Activated CD4-positive, alpha-beta T cell treated with anti-CD3 and anti-CD28 coated beads, Interleukin-2, amount 50 U/mL, for 4 hours (primary cell): ENCODE measurements at places on chromosomes 16 and 17.

DNA sequence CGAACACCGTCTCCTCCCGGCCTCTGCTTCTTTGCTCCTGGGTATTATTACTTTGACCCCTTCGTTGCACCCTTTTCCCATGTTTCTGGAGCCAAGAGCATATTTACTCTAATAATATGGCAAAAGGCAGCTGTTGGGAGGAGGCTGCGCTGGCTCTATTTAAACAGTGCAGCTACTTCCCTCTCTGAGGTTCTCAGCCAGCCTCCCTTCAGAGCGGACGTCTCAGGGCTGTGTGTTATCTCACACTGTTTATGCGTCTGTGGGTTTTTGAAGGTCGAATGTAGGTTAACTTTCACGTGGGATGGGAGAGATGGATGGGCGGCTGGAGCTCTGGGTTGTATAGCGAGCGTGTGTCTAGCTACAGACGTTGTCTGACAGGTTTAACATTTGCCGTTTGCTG is 45.3 kb downstream of the COX4I1 start:
- no peak for DNase-seq

DNA sequence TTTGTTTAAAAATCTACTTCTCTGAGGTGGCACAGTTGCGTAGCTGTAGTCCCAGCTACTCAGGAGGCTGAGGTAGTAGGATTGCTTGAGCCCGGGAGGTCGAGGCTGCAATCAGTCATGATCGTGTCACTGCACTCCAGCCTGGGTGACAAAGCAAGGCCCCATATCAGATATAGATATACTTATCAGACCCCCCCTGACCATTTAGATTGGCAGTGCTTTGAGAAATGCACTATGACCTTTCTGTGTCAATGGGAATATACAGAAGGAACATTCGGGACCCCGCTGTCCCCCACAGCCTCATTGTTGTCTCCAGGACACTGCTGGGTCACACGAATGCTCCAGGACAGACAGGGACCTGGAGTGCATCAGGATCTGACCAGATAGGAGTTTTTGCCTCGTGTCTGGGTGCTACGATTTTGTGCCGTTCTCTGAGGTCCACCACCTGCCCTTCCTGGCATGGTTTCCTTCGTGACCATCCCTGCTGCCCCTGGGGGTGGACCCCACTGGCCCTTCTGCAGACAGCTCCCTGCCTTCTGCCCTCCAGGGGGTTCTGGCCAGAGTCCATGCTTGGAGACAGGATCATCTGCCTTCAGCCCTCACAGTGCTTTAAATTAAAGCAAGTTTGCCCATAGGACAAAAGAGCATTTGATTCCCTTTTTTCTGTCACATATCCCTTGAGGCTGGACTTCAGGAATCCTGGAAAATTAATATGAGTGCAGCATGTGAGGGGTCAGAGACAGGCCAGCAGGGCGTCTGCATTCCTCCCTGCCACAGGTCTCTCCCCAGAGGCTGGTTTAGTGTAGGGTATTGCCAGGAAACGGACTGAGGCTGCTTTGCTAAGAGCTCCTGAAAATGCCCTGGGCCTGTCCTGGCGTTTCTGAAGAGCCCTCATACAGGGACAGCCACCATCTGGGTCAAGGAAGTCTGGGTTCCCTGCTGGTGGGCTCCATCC is 19.3 kb downstream of the PLD6 start:
- DNase-seq, result no peak

DNA sequence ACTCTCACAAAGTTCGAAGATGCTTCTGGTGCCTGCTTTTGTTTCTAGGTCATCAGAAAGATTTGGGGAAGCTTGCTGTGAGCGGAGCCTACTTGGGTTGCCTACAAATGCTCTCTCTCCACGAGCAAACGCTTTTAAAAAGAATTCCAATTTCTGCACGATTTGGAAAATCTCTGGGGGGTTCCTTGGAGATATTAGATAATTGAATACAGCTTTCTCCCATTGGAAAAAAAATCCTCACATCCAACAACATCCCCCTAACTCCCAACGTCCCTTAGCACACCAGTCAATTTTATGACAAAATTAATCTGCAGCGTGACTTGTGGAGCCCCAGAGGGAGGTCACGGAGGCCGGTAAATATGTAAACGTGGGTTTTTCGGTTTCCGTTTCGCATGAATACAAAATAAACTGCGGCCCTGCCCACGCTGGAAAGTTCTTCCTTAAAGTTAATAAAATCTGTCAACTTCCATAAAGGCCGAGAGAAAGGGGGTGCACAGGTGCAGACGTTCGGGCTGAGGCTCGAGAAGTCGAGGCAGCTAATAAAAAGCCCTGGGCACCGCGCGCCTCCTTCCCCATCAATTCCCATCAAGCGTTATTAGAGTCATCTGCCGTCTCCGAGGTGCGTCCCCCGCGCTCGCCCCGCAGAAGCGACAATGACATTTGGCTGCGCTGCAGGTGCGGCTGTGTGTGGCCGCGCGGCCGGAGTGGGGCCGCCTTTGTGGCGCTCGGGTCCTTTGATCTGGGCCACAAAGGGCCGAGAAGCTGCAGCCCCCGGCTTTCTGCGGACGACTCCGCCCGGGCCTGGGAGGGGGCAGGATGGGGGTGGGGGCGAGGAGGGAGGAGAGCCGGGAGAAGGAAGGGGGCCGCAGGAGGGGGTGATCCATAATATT is 37.6 kb downstream of the SALL1 start:
- no peak for DNase-seq

- DNase-seq, result no peak
Observed at GRCh38 chr16:47705266-47705665, 244.1 kb downstream of the PHKB start.

DNA sequence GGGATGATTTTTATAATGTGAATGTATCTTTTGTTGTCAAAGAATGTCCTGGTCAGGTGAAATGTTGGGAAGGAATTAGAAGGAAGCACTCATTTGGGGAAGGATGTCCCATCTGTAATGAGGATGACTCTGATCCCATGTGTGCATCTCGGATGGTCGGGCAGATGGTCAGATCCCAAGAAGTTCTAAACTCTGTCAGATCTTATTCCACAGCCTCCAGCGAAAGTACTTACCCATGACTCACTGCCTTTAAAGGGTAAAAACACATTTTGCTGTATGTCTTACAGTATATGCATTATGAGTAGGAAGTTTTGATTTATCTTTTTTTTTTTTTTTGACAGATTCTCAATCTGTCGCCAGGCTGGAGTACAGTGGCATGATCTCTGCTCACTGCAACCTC is 548 bp upstream of the KRTAP4-11 start:
- DNase-seq, result no peak

GRCh38 chr17:13885550-13885949 is 183.8 kb upstream of the COX10 start:
- DNase-seq, result no peak

- no peak for DNase-seq
Observed at GRCh38 chr16:55002419-55002818, 71.8 kb downstream of the IRX5 start.

DNA sequence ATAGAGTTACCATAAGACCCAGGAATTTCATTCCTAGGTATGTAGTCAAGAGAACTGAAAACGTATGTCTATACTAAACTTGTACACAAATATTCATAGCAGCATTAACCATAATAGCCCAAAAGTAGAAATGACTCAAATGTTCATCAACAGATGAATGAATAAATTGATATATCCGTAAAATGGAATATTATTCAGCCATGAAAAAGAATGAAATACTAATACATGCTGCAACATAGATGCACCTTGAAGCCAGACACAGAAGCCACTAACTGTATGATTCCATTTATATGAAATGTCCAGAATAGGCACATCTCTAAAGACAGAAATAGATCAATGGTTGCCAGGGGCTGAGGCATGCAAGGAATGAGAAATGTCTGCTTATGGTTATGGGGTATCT is 484.1 kb downstream of the SLC39A11 start:
- no peak for DNase-seq

- no peak for DNase-seq
Observed at GRCh38 chr16:69093974-69094373, 11.5 kb upstream of the HAS3 start.

DNA sequence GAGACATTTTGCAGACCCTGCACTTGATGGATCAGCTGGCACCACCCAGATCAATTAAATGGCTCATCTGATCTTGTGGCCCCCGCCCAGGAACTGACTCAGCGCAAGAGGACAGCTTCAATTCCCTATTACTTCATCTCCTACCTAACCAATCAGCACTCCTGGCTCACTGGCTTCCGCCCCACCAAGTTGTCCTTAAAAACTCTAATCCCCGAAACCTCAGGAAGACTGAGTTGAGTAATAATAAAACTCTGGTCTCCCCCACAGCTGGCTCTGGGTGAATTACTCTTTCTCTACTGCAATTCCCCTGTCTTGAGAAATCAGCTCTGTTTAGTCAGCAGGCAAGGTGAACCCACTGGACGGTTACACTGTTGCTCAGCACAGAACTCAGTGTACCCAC is 23.6 kb downstream of the SPPL2C start:
- no peak for DNase-seq

DNA sequence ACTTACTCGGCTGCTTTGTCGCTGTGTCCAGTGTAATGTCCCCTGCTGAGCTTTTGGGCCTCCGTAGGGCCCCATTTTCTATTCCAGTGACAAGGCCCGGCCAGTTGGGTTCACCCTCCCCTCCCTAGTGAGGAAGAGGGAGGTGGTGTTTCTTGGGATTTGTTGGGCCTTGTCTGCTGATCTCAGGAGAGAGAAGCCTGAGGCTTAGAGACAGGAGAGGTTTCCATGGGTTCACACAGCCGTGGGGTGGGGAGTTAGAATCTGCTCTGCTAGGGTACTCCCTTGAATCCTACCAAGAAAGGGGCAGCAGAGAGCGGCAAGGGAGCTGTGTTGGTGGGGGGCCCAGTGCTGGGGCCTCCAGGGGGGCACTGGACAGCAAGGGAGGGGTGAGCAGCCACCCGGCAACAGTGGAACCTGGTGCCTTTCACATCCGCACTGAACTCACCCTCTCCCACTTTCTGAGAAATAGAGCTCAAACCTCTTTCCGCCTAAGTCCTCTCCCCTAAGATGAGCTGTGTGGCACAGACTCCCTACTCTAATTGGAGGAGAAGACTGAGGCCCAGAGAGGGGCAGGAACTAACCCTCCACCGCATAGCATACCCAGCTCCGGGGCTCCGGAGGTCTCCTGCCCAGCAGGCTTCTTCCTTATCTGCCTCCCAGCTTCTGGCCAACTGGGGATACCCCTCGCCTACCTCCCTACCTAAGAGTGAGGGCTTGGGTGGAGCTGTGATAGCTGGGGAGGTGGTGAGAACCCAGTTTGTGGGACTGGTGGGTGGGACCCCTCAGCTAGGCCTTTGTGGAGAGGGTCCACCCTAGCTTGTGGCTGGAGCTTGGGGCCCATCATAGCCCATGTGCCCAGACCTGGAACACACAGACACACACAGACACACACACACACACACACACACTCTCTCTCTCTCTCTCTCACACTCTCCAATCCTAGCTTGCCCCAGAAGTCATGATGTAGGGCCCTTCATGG is 6.8 kb downstream of the TBKBP1 start:
- no peak for DNase-seq

DNA sequence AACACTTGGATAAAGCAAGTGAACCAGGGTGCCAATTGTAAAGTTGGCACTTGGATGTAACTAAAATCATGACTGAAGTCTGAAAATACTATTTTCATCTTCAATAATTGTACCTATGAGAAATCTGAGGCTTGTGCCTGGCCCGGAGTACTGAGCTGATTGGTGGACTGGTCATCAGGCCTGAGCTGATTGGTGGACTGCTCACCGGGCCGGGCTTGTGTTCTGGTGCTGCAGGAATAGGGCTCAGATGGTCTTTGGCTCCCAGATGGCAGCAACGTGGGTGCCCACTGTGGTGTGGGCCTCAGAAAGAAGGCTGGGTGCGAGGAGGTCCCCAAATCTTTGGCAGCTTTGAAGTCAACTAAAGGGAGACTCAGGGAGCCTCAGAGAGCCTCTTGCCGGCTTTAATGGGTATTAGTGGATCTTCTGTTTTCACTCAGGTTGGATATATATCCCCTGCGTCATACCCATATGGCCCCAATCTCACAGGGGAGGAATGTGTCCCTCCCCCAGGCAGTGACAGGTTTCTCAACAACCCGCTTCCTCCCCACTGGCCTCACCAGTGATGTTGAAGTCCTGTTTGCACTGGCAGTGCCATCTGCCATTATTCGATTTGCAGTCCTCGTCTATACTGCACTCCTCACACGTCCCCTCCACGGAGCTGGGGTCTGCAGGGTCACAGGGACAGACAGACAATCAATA is 4.7 kb downstream of the UMOD start:
- no peak for DNase-seq

- DNase-seq, result no peak
Observed at GRCh38 chr16:70767377-70768202, 33.4 kb downstream of the VAC14 start.

DNA sequence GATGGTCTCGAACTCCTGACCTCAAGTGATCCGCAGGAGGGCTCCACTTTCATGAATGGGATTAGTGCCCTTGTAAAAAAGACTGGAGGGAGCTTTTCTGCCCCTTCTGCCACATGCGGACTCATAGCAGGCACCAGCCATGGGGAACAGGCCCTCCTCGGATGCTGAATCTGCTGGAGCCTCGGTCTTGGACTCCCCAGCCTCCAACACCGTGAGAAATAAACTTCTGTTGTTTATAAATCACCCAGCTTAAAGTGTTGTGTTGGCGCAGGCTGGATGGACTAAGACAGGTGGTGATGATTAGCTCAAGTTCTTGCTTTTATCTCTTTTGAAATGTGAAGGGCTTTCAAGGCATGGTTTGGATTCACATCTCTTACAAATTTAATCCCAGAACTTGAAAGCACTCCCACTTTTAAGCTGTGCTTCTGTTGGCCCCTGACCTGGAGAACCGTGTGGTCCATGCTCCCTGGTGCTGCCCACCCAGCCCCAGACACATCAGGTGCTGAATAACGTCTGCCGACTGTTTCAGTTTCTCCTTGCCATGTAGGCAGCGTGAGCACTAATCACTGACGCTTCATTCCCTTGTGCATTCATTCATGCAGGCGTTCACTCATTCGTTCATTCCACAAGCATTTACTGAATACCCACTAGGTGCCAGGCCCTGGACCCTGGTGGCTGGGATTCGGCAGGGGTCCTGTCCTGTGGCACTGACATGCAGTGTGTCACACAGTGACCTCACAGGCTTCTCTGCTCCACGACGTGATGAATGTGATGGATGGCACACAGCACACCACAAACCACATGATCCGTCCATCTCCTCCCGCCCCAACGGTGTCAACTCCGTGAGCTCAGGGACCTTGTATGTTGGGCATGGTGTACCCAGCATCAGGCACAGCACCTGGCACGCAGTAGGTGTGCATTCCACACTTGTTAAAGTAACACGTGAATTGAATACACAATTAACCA is 8.9 kb downstream of the CIBAR2 start:
- DNase-seq, result no peak

- no peak for DNase-seq
Observed at GRCh38 chr17:45732926-45733505, 51.1 kb upstream of the CRHR1 start.
